ENCODE measurements at places on chromosomes 12 and 14. TPM values are rescaled to one million over a fixed set of nuclear protein-coding genes. Genes with fewer than 3 reads are reported as not detected.

KRT4 gene
- total RNA-seq = not detected

CCDC177 gene
- not detected for total RNA-seq

DNA sequence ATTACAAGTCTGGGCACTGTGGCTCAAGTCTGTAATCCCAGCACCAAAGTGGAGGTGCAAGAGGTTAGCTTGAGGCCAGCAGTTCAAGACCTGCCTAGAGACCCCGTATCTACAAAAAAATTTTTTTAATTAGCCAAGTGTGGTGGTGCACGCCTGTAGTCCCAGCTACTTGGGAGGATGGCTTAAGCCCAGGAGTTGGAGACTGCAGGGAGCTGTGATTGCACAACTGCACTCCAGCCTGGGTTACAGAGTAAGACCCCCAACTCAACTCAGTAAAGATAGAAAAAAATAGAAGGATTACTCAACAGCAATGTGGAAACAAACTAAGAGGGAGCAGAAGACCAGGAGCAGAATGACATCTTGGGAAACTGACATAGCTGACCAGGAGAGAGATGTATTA lies 13.3 kb downstream of the SBNO1 start:
- DNase-seq = no peak

DNA sequence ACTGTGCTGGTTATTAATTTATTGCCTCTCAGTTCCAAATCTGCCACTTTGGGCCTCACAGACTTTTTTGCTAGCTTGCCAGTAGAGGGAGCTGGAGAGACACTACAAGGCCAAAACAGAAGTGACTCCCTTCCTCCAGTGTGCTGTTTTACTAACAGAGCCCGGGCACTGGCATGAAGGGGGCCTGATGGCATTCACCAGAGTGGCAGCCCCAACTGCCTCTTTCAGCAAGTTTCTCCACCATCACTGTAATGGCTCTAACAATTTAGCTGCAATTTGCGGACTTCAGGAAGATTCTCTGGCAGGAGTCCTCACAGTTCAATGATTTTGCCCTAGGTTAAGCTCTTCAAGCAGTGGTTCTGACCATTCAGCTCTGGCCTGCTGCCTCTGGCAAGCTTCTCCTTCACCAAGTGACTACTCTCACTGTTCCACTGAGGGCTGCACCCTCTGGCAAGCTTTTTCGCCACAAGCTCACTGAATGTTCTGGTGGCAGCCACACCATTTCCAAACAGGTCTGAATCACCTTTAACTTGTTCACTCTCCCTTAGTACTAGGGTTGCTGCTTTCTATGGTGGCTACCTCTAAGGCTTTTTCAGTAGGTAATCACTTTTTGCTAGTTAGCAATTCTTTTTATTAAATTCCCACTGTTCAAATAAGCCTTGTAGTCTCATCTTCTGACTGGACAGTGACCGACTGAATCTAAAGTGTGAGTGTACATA lies 104.9 kb downstream of the ZC3H14 start:
- DNase-seq = peak; percentile 78

- peak; percentile 65 for DNase-seq
Observed at GRCh38 chr14:80587096-80587724, 354.3 kb downstream of the CEP128 start.

GRCh38 chr12:6961695-6962284 lies 8.7 kb downstream of the PHB2 start:
- peak; percentile 71 for DNase-seq

DNA sequence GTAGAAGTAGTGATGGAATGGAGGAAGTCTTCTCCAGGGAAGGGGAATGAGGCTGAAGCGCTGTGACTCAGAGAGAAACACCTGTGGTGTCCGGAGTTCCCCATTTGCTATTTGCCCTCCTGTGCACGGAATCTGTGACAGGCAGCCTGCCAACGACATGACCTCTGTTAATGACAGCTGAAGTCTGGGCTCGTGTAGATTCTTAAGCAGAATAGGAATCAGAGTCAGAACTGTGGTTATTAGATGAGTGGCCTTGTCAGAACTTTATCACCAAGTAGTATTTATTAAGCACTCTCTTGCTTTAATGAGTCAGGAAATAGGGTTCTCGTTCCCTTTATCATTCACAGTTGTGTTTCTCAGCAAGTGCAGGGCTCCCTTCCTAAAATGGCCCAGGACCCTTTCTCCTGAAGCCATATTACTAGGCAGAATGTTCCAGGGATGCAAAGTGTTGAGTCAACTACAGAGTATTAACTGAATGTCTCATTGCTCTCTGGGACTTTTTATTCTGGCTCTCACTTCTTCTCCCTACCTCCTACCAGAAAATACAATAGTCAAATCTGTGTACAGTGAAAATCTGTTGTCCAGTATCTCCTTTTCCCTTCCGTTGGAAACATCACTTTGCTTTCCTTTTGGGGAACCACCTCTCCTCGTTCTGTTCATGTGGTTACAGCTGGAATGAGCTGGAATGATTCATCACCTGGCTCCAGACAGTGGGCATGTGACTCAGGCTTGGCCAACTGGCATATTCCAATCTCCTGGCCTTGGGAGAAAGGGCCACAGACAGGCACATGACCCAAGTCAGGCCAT lies 77.8 kb upstream of the MAX start:
- peak; percentile 96 for DNase-seq

- no peak for DNase-seq
Observed at GRCh38 chr12:31517994-31518393, 72.9 kb downstream of the DENND5B start.
